Mammary epithelial cell (primary cell): ENCODE measurements at places on chromosomes 5 and 9.

- DNase-seq: no peak
These were observed 54.5 kb downstream of the PHF2 start for GRCh38 chr9:93630806-93631411.

GRCh38 chr5:131664929-131665328 lies 29.9 kb upstream of the RAPGEF6 start:
- DNase-seq: no peak

GRCh38 chr9:127588740-127589506 lies 23.2 kb upstream of the STXBP1 start:
- no peak for DNase-seq

DNA sequence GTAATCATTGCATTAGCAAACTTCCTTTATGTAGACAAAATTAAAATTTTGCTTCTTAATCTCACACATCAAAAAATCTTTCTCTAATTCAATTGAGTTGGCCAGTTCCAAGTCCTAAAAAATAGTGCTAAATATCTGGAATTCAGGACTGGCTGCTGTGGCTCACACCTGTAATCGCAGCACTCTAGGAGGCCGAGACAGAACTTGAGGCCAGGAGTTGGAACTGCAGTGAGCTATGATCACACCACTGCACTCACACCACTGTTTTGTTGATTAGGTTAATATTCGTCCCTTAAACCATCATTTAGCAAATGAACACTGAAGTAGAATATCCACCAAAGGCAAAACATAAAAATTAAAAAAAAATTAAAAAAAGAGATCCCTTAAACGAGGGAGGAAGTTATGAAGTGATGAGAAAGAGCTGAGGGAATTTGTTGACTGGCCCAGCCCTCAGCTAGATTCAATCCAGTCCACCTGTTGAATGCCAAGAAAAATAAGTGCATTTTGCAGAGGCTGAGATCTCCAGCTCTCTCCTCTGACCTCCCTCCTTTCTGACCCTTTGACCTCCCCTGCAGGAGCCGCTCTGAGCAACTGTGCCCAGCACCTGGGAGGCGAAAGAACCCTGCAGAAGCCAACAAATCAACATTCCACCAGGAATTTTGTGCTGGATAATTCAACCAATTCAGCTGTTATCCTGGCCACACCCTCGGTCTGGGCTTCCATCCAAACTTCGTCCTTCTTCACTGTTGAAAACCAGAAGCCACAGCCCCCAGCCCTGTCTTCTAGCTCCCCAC lies 96.8 kb downstream of the OR2K2 start:
- DNase-seq: no peak
